Renal pelvis (tissue), 12 donors: ENCODE measurements at places on chromosomes 2 and 18. TPM values are rescaled to one million over a fixed set of nuclear protein-coding genes. Genes with fewer than 3 reads are reported as not detected.

- no peak for DNase-seq
Measured at GRCh38 chr2:138182937-138183312, 218.7 kb downstream of the HNMT start.

DNA sequence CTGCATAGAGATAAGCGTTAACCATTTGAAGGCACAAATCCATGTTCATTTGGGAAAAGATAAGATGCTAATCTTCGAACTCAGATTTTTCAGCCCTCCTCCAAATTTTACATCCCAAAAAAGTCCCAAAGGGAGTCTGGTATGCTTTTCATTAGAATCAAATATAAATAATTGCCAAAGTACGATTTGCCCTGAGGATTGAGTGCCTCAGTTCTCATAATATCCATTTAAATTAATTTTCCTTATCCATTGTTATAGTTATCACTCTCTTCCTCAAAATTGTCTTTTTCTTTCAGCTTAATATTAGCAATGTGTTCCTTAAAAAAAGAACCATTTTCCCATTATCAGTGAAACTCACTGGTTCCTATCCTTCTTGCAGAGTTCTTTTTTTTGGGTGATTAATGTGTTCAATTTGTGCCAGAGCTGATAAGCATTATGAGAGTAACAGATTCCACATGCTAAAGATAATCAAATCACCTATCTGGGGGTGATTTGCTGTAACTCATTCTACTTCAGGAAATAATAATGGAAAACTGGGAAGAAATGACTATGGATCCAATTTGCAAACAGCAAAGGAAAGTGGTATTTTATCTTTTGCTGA is 686 bp downstream of the HNMT start:
- DNase-seq, result no peak

GRCh38 chr2:24924732-24925131 is 4.7 kb upstream of the ADCY3 start:
- no peak for DNase-seq

DNA sequence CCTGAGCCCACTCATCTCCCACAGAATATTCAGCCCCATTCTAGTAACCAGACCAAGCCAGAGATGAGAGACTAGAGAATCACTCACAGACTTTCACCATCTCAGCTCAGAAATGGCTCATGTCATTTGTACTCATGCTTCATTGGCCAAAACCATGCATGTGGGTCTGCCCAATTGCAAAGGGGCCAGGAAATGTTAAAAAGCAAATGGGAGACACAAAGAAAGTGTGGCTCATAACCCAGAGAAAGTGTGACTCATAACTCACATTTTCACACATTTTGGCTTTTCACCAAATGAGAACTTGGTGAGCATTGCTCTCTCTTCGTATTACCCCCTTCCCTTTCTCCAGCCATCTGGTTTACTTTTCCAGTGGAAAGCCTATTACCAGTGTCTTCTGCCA is 66.2 kb downstream of the MDH1 start:
- DNase-seq, result no peak

GRCh38 chr2:181457741-181458425 is 697 bp downstream of the ITGA4 start:
- no peak for DNase-seq

DNA sequence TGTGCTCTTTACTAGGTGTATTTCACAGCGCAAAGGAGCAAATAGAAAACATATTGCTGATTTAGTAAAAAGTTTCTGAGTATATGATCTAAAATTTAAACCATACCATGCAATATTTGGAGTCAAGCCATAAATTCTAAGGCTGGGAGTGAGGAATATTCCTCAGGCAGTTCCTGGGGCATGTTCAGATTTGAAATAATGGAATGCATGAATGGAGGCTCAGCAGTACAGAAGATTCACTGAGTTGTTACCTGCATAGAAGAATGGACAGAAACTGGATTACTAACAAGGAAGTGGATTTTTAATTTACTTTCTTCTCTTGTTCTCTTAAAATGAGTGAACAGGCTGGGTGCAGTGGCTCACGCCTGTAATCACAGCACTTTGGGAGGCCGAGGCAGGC is 441.0 kb upstream of the MAP2 start:
- no peak for DNase-seq

GRCh38 chr18:2680216-2680792 is 24.8 kb downstream of the SMCHD1 start:
- DNase-seq, result no peak

- no peak for DNase-seq
Measured at GRCh38 chr2:73842739-73843019, 13.9 kb downstream of the STAMBP start.

HOXD13 gene
- 0.20 TPM for polyA plus RNA-seq

ZNF407 gene
- polyA plus RNA-seq, result 10.6 TPM
